ENCODE measurements at places on chromosomes 7 and 10. TPM values are rescaled to one million over a fixed set of nuclear protein-coding genes. Genes with fewer than 3 reads are reported as not detected.

PDLIM1 gene
- 1.5 TPM for total RNA-seq

CPA2 gene
- total RNA-seq: not detected

CALML3 gene
- not detected for total RNA-seq

WDR91 gene
- 29.1 TPM for total RNA-seq

GIMAP8 gene
- 59.0 TPM for total RNA-seq

SPDYE2 gene
- total RNA-seq: 0.20 TPM
